AG04449 (cell line): ENCODE measurements at places on chromosomes 1 and 21.

DNA sequence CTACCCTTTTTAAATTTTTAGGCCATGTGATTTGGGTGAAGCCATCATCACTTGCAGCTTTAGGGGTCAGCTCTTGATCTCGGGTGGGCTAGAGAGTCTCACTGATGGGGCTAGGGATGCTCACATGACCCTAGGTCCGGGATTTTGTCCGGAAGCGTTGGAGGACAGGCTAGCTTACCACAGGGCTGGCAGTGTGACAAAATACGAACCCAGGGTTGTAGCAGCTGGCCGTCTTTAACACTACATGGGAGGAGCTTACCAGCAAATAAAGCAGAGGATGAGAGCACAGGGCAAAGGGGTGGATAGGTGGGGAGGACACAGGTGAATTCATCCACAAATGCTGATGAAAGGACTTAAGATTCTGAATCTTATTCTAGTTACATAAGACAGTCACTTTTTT lies 21.9 kb downstream of the GPR161 start:
- DNase-seq, result no peak

- no peak for DNase-seq
Measured at GRCh38 chr1:84390226-84390625, 8.1 kb upstream of the DNASE2B start.

GRCh38 chr1:96362623-96363022 lies 359.0 kb upstream of the PTBP2 start:
- peak; percentile 92 for DNase-seq

DNA sequence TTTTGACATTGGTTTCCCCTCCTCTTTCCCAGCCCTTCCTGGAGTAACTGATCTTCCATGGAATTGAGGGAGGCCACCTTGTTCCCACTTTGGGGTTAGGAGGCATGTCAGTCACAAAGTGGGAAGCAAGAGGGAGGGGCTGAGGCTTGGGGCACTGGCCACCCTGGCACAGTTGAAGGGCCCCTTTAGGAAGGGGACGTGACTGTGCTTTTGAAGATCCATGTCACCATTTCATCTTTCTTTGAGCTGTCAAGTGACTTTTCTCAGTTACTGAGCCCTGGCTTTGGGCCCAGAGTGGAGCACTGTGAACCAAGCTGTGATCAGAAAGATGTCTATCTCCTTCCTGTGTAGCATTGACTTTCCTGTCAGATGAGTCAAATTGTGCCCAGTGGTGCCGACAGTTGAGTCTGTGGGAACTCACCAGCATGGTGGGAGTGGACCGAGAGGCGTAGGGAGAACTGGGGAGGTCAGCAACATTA lies 38.5 kb upstream of the TDRD10 start:
- no peak for DNase-seq

GRCh38 chr21:24316277-24316922 lies 1290.9 kb downstream of the MRPL39 start:
- no peak for DNase-seq

GRCh38 chr1:228935855-228936727 lies 200.8 kb downstream of the RHOU start:
- DNase-seq, result no peak

GRCh38 chr1:201336711-201337450 lies 40.6 kb downstream of the TNNT2 start:
- DNase-seq, result no peak

GRCh38 chr1:220929304-220929703 lies 50.1 kb downstream of the HLX start:
- DNase-seq, result no peak

GRCh38 chr1:172381946-172382345 lies 38.5 kb upstream of the C1orf105 start:
- DNase-seq, result no peak

- DNase-seq, result no peak
Measured at GRCh38 chr1:168958562-168959289, 147.8 kb upstream of the ATP1B1 start.

DNA sequence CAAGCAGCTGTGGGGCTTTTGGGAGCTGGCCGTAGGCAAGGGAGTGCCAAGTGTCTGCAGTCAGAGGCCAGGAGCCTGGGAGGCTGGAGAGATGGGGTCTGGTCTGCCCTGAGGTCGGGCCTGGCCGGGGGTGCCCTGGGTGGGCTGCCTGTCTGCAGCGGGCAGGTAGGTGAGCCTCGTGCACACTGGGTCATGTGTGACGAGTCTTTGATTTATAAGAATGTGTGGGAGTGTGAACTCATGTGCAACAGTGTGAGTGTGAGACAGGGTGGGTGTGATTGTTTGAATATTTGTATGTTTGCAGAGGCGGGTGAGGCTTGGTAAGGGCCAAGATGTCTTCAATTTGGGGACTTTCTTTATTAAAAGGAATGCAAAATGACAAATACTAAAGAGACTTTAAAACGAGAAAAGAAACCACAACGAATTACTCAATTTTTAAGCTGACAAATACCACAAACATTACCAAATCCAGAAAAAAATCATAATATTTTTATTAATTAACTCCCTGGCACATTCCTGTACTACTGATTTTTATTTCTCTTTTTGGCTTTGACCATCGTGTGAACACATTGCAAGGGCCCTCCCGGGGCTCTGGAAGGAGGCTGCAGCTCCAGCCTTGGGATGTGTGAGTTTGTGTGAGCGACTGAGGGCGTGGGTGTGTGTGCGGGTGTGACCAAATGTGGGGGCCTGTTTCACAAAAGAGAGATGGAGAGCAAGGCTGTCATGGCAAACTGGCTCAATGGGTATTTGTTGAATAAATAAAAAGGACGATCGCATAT lies 110.3 kb upstream of the WNT4 start:
- no peak for DNase-seq

GRCh38 chr1:235933017-235933765 lies 66.5 kb upstream of the LYST start:
- no peak for DNase-seq

- DNase-seq, result no peak
Measured at GRCh38 chr1:83799594-83799993, 199.3 kb downstream of the TTLL7 start.

GRCh38 chr1:223087291-223088255 lies 55.5 kb downstream of the TLR5 start:
- DNase-seq, result no peak

GRCh38 chr1:15523104-15524020 lies 653 bp downstream of the CASP9 start:
- no peak for DNase-seq

DNA sequence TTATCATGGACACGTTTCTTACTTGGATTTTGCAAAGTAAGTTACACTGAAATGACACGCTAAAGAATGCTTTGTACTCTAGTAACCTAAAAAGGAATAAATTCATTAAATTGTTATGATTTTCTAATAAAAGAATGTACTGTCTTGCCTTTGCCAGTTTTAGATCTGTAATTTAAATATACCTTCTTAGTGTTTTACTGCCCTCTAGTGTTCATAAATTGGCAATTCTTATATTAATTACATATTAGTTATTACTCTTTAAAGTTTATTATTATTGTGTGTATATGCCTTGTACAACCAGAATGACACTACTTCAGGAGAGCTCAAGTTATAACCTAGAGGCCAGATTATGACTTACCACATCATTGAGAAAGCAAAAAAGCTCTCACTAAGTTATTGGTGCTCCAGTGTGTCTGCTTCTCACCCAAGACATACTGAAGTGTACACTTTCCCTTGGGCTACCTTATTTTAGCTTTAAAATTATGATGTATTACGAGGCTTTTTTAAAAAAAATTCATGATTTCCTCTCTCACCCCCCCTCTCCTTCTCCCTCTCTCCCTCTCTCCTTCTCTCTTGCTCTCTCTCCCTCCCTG lies 169.9 kb downstream of the HS2ST1 start:
- no peak for DNase-seq

DNA sequence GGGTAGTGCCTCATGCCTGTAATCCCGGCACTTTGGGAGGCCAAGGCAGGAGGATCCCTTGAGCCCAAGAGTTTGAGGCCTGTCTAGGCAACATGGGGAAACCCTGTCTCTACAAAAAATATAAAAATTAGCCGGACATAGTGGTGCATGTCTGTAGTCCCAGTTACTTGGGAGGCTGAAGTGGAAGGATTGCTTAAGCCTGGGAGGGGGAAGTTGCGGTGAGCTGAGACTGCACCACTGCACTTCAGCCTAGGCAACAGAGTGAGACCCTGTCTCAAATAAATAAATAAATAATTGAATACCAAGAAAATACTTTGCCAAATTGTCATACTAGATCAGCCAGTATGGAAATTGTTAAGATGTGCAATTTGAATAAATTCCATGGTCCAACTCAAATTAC lies 5.9 kb upstream of the RBBP5 start:
- no peak for DNase-seq

- no peak for DNase-seq
Measured at GRCh38 chr1:2627746-2628145, 5.1 kb downstream of the MMEL1 start.

DNA sequence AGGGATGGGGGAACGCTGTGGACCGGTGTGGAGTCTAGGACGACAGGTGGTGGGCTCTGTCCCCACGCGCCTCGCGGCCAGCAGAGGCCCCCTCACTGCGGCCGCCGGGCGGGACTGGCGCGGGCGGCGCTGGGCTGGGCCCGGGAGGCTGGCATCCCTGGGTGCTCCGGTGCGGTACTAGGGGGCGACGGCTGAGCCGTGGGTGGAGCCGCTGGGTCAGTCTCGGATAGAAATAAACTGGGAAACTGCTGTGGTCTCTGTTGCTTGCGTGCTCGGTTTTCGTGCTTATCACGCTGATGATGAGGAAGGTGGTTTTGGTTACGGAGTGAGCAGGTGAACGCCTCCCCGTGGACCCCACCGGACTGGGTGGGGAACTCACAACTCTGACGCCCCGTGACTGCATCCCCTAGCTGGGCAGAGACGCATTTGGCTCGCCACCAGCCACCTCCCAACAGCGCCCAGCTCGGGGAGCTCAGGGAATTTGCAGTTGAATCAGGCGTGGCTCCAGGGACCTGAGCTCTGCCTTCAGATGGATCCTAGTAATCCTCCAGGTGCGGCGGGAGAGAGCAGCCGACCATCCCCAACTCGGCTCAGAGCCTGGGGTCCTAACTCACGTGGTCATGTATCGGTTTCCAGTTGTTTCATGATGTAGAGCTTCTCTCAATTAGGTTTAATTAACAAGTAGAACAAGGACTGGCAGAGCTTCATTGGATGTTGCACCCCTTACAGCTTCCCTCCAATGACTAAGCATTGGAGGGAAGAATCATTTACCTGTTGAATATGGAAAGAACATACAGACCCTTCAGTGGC lies 32.1 kb downstream of the HSD17B7 start:
- no peak for DNase-seq

DNA sequence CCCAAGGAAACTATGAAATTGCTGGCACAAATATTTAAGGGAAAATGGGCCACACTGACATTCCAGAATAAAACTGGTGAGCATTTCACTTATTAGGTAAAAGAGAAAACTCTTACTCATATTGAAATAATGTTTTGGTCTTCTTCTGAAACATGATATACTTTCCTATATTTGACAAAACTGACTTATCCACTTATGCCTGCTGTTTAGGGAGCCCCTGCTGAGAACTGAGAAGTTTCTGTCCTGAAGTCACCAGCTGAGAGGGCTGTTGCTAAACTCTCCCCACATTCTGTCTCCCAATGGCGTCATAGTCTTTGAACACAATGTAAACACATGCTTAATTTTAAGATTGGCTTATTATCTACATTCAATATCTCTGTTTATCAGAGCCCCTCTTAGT lies 46.8 kb upstream of the ZC3H11B start:
- DNase-seq, result peak; percentile 69

- no peak for DNase-seq
Measured at GRCh38 chr1:183642166-183642565, 6.6 kb upstream of the ARPC5 start.

GRCh38 chr1:230365723-230366307 lies 60.3 kb downstream of the PGBD5 start:
- DNase-seq, result no peak

DNA sequence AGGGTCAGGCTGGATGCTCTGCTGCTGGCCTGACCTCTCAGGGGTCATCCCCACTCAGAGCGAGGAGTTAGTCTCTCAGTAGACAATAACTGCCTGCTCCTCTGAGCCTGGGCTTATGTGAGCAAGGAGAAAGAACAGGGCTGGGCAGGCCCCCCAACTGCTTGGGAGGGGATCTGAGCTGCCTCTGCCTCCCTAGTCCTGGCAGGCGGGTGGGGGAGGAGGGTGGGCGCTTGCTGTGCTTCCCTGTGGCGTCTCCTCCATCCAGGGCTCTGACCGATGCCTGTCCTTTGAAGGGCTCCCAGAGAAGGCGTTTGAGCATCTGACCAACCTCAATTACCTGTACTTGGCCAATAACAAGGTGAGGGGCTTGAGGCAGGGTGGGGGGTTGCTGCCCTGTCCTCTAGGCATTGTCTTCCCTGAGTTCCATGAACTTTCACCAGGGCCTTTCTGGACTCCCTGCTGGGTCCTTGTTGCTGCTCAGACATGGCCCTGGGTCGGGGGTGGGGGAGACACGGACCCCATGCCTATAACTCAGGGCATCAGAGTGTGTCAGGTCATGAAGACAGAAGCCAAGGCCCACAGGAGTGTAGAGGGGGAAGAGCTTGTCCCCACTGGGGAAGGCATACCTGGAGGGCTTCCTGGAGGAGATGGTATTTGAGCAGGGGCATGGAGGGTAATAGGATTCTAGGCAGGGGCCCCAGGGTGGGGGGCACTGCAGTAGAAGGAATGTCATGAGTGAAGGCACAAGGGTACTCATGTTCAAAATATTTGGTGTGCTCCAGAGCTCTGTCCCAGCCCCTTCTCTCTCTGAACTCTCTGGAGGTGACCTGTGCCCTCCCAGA lies 12.5 kb downstream of the PODN start:
- no peak for DNase-seq

DNA sequence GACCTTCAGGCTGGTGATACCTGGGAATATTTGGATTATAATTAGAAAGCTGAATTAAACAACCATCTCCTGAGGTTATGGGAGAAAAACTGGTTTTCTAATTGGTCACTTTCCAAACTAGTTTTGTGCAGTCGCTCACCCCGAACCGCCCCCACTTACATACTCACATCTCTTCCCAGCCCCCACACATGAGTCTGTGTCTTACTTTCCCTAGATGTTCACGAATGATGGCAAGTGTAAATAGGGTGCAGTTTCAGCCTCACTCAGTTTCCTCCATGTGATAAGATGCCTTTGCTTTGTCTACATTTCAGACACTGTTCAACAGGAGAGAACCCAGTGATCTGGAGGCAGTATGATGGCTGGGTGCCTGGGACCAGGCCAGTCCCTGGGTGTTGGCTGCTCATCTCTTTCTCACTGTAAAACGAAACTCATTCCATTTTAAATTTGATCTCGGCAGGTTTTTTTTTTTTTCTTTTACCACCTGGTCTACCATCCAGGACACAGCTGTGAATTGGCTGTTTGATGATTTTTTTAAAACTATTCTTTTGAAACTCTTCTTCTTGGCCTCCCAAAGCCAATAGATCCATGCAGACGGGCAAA lies 164.3 kb upstream of the RAB4A start:
- DNase-seq, result no peak
